Right lobe of liver (tissue), 6 donors: ENCODE measurements at places on chromosomes 2 and 18. TPM values are rescaled to one million over a fixed set of nuclear protein-coding genes. Genes with fewer than 3 reads are reported as not detected.

DNA sequence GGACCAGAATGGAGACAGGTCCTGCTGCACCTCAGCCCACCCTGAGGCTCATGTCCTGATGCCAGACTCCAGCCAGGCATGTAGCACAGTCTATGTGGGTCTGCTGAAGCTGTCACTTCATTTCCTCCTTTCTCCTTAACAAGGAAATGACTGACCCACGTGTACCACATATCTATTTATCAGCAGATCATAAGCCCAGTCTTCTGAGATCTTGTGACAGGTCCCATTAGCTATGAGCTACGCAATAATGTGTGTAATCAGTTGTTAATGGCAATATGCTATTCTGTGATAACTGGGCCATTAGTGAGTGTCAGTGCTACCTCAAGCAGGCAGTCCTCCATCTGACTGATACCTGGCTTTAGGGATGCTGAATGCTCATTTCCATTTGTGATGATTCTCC, 615.3 kb downstream of the BCL11A start:
- H3K36me3 ChIP-seq = no peaks in the 10 kb centered on the region
- DNase-seq = no peak
- no peak overlapping the region for H3K4me3 ChIP-seq
- H3K27me3 ChIP-seq = no peaks in the 10 kb centered on the region
- H3K27ac ChIP-seq = no peak overlapping the region
- H3K4me1 ChIP-seq = no peaks in the 10 kb centered on the region

GRCh38 chr2:194883711-194884110, 773.3 kb upstream of the SLC39A10 start:
- no peaks in the 10 kb centered on the region for H3K27me3 ChIP-seq
- H3K4me3 ChIP-seq = no peak overlapping the region
- no peaks in the 10 kb centered on the region for H3K36me3 ChIP-seq
- no peaks in the 10 kb centered on the region for H3K4me1 ChIP-seq
- H3K27ac ChIP-seq = no peak overlapping the region

GRCh38 chr2:27049422-27050280, 1.8 kb upstream of the AGBL5 start:
- H3K36me3 ChIP-seq = no peaks in the 10 kb centered on the region
- peak; percentile 70 for DNase-seq
- H3K27ac ChIP-seq = peak overlapping the region; percentile 66

DNA sequence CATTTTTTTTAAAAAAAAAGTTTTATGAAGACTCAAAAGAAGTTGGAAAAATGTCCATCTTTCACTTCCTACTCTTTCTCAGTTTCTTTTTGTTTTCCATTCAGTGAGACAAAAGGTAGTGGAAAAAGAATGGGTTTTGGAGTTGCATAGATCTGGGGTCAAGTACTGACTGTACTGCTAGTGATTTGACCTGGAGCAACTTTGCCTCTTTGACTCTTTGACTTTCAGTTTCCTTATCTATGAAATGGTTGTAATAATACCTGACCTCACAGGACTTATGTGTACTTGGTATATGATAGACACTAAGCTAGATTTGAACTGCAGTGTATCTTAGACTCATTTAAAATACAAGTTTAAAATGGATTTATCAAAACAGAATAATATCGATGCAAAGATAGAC, 3.5 kb upstream of the KCNE4 start:
- no peak overlapping the region for H3K4me3 ChIP-seq
- H3K36me3 ChIP-seq = no peaks in the 10 kb centered on the region
- no peaks in the 10 kb centered on the region for H3K27me3 ChIP-seq
- H3K4me1 ChIP-seq = no peaks in the 10 kb centered on the region

GRCh38 chr2:85033388-85033787, 62.4 kb downstream of the KCMF1 start:
- H3K4me1 ChIP-seq = peaks cover 5% of the 10 kb centered on the region
- no peak overlapping the region for H3K27ac ChIP-seq
- no peaks in the 10 kb centered on the region for H3K27me3 ChIP-seq
- H3K36me3 ChIP-seq = no peaks in the 10 kb centered on the region
- DNase-seq = no peak

CAVIN2 gene
- total RNA-seq = 6.8 TPM

UGT1A6 gene
- total RNA-seq = 96.3 TPM

SCN9A gene
- total RNA-seq = 2.1 TPM

STON1 gene
- total RNA-seq = 4.3 TPM

LOXHD1 gene
- not detected for total RNA-seq

WDFY1 gene
- total RNA-seq = 28.0 TPM
